AG20443 (cell line): ENCODE measurements at places on chromosomes 3 and 15.

- DNase-seq = peak; percentile 72
Observed at GRCh38 chr3:89113893-89114840, 6.7 kb downstream of the EPHA3 start.

- no peak for DNase-seq
Observed at GRCh38 chr15:60406513-60407414, 9.0 kb upstream of the ANXA2 start.

GRCh38 chr3:65231544-65231943, 543.7 kb upstream of the ADAMTS9 start:
- no peak for DNase-seq

GRCh38 chr3:24387000-24387399, 107.7 kb downstream of the THRB start:
- peak; percentile 9 for DNase-seq

DNA sequence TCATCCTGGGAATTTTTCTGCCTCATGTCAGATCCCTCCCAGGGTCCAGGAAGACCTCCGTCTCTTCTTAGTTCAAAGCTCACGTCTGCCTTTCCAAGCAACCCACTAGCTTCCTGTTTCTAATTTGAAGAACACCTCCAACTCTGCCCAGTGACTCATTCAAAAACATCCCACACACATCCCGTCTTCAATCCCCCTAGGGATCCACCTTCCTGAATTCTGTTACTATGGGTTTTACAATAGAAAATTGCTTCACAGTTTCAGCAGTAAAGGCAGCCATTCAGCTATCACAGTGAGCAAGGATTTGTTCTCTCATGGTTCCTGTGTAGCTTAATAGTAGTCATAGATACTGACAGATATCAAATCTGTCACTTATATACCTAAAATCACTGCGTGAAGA, 308.3 kb upstream of the CCDC54 start:
- peak; percentile 70 for DNase-seq

- no peak for DNase-seq
Observed at GRCh38 chr3:158781849-158782248, 20.0 kb upstream of the MFSD1 start.

DNA sequence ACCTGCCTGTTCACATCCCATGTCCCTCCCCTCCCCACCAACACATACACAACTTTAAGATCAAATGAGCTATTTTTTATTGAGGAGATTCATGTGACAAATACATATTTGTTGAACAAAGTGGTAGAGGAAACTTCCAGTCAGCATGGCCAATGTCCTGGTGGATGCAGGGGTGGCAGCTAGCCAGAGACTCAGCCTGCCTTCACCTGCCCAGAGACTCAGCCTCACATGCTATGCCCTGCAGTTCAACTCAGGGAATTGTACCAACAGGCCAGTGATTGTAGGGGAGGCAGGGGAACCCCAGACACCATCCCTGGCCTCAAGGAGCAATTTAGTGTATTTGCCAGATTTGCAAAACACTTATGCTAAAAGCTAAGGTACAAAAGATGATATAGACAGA, 136.6 kb downstream of the OPA1 start:
- DNase-seq = no peak

GRCh38 chr3:65706776-65707568, 331.7 kb downstream of the MAGI1 start:
- no peak for DNase-seq

GRCh38 chr3:24296441-24297205, 198.0 kb downstream of the THRB start:
- DNase-seq = no peak

- DNase-seq = no peak
Observed at GRCh38 chr3:144488927-144489326, 517.3 kb downstream of the DIPK2A start.

GRCh38 chr3:105656651-105657504, 211.9 kb downstream of the CBLB start:
- no peak for DNase-seq

DNA sequence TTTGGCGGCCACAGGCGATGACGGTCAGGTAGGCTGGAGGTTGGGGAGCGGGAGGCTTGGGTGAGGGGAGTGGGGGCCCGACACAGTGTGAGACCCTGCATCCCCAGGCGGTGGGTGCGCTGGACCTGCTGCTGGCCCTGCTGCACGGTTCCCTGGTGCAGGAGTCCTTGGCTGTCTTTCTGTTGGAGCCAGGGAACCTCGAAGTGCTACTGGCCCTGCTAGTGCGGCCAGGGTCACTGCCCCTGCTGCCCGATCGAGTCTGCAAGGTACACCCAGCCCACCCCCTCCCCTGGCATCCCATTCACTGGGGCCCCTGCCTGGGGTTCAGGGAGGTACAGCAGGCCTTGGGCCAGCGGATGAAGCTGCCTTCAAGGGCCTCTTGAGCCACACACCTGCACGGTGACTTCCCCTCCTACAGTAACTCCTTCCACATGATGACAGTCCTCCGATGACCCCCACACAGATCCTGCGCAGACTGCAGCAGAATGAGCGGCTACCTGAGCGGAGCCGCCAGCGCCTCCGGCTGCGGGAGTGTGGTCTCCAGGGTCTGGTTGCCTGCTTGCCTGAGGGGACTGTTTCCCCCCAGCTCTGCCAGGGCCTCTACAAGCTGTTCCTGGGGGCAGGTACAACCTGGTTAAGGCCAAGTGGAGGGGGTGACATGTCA, 19.5 kb downstream of the NBEAL2 start:
- no peak for DNase-seq
